Renal cortical epithelial cell (primary cell): ENCODE measurements at places on chromosomes 2 and 18.

DNA sequence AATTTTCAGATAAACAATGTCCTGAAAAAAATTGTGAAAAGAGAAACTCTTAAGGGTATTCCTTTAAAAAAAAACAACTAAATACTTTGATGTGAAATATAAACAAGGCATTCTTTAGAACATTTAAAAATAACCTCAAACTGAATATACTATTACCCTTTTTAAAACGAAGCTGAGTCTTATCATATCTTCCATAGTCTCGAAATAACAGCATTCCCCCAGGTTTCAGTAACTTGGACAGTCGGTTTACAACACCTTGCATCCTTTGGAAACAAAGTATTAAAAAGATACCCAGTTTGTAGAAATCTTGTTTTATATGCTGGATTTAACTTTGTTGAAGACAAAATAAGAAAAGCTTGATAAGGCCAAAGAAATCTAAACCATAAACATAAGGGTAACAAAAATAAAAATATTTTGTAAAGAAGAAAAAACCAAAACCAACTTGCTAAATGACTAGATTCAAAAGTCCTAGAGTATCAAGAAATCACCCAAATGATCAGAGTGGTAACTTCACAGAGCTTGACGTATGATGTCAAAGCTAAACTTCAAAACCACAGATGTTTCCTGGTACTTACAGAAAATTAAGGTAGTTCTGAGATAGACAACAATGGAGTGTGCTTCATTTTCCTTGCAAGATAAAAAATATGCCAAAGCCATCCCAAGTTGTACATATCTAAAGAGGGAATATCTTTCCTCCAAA lies 107.8 kb downstream of the METTL8 start:
- no peak for DNase-seq

DNA sequence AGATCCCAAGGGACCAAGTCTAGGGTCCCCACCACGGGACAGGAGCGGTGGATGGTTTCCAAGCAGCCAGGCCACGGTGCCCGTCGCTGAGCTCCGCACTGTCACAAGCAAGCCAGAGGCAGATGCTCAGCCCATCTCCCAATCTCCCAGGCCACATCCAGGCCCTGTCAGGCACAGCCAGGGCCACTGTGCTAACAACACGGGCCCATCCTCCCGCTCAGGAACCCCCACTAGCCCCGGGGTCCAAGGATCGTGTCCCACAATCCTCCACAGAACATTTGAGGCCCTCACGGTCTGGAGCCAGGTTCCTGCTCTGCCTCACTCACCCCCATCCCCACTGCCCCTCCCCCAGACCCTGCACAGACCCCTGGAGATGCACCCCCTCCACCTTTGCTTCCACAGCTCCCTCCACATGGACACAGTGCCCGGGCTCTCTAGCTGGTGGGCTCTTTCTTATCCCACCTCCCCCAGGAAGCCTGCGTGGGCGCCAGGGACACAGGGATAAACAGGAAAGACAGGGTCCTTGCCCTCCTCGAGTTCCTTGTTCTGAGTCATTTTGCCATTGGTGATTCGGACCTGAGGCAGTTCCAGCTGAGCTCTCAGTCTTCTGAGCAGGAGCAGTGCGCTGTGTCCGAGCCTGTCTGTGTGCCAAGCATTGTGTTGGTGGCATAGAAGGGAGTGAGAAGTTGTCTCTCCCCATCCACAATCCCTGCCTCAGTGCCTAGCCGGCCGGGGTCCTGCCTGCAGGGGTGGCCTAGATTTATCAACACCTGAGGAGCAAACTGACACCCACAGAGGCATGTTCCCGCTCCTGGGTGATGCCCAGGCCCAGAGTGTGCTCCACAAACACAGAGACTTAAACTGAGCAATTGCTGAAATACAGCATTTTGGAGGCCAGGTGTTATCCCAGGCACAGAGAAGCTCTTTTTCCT lies 7.0 kb downstream of the CROCC2 start:
- DNase-seq = peak; percentile 29

DNA sequence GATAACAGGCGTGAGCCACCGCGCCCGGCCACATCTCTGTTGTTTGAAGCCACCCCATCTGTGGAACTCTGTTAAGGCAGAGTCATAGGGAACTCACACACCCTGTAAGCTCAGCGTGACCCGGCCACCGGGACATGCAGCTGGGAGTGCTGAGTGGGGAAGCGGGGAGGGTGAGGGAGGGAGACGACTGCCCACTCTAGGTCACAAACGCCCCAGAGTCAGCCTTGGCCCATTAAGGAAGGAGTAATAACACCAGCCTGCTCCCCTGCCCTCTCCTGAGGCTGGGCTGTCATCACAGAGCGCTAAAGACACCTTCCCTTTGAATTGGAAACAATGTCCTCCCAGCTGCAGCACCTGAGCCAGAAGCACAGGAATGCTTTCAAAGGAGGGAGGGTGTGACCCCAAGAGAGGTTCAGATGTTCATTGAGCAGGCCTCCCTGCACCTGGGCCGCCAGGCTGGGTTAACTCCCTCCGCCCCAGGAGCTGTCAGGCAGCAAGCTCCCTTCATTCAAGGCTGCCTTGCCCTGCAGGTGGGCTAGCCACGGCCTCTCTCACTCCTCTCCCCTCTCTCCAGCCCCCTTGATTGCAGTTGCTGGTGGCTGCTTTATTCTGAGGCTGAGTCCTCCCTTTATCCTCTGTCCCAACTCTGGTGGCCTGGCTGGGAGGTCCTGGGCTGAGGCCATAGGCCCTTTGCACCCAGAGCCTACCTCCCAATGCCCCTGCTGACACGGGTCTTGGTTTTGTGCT lies 77.2 kb upstream of the HPCAL1 start:
- no peak for DNase-seq

DNA sequence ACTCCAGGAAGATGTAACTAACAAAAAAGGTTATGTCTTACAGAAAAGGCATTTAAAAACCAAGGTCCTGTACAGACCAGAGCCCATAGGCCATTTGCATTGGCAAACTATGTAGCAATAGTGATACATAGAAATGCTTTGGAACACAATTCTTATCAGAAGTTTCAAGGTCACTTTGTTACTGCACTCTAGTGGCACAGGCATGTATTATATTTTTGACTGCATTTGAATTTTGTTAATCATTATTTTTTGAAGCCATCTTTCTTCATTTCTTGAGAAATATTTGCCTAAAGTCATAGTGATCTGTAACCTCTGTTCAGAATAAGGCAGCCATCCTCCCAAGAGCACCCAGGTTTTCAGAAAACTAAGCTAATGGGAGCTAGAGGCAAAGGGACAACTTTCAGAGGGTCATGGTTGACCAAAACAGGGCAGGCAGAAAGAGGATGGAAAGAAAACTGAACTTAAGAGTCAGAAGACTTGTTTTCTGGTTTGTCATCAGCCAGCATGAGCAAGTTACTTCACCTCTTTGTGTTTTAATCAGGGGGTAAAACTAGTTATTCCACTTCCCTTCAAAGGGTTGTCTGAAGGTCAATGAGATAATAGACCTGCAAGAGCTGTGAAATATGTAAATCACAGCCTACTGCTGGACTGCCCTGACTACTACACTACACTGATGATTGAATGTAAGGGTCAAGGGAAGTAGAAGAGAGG lies 41.5 kb downstream of the SLC38A11 start:
- DNase-seq = peak; percentile 70

DNA sequence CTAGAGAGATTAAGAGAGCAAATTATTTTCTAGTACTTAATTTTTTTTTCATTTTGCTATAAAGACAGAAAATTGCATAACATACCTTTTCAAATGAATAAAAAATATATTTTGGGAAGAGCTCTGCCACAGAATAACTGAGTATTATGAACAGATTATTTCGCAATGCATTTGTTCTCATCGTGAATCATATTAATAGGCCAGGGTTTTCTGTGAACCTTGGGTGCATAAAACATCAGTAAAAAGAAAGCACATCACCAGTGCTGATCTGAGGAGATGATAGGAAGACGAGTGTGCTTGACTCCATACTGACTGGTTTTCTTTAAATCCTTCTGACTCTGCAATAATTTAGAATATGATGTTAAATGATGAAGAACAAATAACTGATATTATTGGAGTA lies 409.1 kb downstream of the CPS1 start:
- no peak for DNase-seq

DNA sequence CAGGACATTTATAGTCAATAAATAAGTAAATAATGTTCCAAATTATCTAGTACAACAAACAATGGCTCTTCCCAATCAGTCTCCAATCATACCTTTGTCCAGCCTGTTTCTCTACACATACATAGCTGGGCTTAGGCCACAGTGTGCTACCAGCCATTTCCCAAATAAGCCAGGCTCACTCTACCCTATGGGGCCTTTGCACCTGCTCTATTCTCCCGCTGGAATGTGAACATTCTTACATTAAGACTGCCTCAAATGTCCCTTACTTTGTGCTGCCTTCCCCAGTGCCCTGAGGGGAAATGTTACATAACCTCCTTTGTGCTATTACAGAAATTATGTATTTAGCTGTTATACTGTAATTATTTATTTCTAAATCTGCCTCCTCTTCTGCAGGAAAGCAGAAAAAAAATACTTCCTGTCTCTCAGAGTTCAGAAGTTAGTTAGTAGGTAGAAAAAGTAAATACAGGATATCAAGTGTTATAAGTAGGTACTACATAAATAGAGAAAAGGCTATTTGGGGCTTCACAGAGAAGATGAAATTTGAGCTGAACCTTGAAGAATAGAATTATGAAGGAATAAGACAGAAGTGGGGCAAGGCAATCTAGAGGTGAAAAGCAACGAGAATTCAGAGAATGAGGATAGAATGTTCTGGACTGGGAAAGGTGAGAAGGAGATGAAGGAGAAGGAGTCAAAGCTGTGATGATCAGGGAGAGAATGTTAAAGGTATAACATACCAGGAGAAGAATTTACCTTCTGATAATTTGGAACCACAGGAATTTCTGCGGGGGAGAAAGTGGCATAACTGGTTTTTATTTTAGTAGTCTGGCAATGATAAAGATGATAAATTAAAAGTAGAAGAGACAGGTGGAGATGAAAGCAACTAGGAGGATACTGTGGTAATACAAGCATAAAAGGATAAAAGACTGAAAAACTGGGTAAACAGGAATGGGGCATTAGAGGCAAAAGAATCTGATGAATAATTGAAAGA lies 37.0 kb downstream of the ROCK1 start:
- peak; percentile 8 for DNase-seq

DNA sequence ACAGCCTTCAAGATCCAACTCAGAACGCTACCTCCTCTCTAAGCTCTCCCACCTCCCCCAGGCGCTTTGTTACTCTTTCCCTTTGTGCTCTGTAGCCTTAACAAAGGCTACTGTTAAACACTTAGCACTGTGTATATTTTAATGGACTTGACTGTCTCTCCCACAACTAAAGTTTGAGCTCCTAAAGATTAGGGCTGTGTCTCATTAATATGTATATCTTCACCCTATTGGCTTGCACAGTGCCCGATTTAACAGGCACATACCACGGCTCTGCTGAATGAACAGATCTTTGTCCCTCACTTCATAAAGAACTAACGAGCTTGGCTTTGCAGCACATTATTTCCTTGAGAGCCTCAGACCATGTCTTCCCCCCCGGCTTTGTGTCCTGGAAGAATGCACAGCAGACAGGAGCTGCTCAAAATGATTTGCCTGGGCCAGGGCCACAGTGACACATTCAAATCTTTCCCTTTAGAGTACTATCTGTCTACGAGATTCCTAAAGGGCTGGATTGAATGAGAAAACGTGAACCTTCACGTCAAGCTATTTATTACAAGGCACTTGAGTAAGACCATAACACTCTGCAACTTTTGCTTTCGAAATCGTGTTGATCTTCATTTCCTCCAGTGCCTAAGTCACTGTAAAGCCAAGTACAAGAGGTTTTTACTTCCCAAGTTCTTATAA lies 22.1 kb downstream of the ABHD3 start:
- peak; percentile 92 for DNase-seq

DNA sequence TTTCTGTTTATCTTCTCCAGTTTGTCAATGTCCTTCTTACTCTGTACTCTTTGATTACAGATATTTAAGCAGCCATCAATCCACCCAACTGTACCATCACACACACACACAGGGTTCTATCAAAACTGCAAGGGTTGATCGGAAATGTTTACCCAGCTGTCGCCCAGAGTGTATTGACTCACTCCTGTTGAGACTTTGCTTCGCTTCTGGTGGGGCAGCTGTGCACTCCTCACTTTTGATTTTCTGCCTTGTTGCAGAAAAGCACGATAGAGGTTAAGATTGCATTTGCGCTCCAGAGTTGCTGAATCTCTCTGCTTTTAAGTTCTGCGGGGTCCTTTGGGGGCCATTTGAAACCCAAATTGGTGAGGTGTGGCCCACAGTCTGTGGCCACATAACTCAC lies 216.2 kb downstream of the SETBP1 start:
- DNase-seq = no peak

DNA sequence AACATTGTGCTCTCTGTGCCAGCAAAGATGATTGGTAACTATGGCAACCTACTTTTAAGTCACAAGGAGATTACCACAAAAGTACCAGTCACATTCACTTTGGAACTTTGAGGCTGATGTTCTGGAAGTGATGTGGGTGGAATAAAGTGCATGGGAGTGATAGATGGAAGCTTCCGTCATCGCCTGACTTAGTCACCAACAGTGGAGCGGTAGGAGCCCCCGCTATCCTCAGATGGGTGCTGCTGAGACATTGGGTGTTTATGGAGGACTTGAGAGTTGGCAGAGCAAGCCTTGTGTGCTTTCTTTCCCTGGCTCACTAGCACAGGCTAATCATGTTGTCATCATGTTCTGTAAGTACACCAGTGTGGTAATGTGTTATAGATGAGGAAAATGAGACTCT lies 4.6 kb downstream of the PPP1R7 start:
- DNase-seq = no peak

DNA sequence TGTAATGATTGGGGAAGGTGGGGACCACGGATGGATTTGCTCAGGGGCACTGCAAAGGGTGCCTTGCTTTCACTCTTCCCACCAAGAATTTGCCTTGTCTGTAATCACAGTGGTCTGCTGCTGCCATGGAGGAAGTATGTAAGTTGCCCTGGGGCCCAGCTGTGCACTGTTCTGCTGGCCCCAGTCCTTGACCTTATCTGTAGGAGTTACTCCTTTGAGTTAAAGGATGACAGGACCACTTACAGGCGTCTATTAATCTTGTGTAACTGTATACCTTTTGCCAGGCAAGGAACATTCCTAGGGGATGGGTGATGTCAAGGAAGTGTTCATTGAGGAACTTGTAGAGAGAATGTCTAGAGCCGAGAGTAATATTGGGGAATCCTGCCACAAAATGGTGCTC lies 212.8 kb upstream of the LRRTM1 start:
- DNase-seq = no peak

- DNase-seq = no peak
These were observed 8.1 kb upstream of the CCL20 start for GRCh38 chr2:227805578-227805977.

GRCh38 chr2:160325418-160325817 lies 125.3 kb upstream of the ITGB6 start:
- no peak for DNase-seq

- peak; percentile 91 for DNase-seq
These were observed 48.6 kb upstream of the RAPH1 start for GRCh38 chr2:203583701-203584100.

- no peak for DNase-seq
These were observed 621.3 kb upstream of the LRATD1 start for GRCh38 chr2:14011190-14011589.

- DNase-seq = peak; percentile 19
These were observed 187.7 kb upstream of the CXCR4 start for GRCh38 chr2:136305517-136306192.
